ENCODE measurements at places on chromosomes 2 and 18.

- no peak for DNase-seq
Measured at GRCh38 chr2:21836719-21837118, 713.0 kb downstream of the TDRD15 start.

GRCh38 chr2:31390324-31390723 lies 24.2 kb downstream of the XDH start:
- no peak for DNase-seq

GRCh38 chr2:58895857-58896256 lies 654.7 kb upstream of the FANCL start:
- DNase-seq = no peak

GRCh38 chr2:106956879-106957278 lies 70.9 kb upstream of the ST6GAL2 start:
- DNase-seq = no peak

DNA sequence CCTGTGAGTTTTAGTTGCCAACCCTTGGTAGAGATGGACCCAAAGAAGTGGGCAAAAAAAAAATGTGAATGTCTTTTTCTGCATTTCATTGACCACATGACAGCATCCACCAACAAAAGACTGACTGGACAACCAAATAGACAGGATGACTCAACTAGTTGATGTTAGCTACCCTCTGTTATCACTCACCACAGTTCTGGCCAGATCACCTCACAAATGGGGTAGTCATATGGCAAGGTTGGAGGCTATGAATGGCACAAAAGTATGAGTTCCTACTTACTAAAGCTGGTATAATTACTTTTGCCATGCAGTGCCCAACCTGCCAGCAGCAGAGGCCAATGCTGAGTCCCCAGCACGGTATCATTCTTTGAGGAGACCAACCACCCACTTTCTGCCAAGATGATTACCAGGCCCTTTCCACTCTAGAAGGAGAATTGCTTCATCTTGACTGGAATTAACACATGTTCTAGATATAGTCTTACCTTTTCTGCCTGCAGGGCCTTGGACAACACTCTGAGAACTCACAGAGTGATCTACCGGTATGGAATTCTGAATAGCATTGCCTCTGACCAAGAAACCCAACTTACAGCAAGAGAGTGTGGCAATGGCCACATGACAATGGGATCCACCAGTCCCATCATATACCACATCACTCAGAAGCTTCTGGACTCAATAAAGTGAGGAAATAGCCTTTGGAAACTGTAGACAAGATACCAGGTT lies 20.1 kb upstream of the TCF7L1 start:
- no peak for DNase-seq

- no peak for DNase-seq
Measured at GRCh38 chr18:62331581-62332356, 6.7 kb downstream of the TNFRSF11A start.

GRCh38 chr2:46257980-46258379 lies 39.2 kb upstream of the EPAS1 start:
- DNase-seq = no peak

DNA sequence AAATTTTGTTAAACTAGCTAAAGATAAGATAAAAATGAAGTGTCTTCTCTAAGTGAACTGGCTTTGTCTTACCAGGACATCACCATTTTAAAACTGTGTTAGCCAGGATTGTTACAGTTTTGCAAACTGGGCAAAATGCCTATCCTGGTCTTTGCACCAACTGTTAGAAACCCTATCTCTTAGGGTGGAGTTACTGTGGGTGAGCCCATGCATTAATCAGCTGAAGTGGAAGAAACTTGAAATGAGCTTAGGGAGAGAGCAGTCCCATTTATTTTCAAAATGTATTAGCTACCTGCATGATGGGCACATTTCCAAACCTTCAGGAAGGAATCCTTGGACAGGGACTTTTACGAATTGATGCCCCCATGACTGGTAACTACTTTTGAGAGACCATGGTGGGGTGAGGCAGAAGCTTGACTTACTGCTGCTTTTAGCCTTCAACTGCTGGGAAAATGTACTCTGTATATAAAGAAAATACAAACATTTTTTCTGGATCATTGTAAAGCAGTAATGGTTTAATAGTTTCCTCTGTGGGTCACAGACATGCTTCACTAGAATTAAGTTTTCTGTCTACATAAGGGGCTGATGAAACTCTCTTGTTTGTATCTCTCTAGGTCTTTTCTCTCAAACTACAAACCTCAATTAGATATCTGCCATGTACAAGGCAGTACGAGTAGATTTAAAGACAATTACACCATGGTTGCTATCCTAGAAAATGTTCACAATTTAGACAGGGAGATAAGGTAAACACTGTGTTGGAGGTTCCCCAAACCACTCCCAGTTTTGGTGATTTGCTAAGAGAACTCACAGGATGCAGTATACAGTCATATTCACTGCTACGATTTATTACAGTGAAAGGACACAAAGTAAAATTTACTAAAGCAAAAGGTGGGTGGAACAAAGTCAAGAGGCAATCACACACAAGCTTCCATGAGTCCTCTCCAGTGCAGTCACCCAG lies 321.4 kb upstream of the MMADHC start:
- no peak for DNase-seq

- no peak for DNase-seq
Measured at GRCh38 chr2:11071211-11071610, 84.1 kb upstream of the SLC66A3 start.

- DNase-seq = no peak
Measured at GRCh38 chr18:5095239-5095638, 101.8 kb downstream of the AKAIN1 start.

- DNase-seq = no peak
Measured at GRCh38 chr2:11368059-11368572, 23.7 kb upstream of the ROCK2 start.

DNA sequence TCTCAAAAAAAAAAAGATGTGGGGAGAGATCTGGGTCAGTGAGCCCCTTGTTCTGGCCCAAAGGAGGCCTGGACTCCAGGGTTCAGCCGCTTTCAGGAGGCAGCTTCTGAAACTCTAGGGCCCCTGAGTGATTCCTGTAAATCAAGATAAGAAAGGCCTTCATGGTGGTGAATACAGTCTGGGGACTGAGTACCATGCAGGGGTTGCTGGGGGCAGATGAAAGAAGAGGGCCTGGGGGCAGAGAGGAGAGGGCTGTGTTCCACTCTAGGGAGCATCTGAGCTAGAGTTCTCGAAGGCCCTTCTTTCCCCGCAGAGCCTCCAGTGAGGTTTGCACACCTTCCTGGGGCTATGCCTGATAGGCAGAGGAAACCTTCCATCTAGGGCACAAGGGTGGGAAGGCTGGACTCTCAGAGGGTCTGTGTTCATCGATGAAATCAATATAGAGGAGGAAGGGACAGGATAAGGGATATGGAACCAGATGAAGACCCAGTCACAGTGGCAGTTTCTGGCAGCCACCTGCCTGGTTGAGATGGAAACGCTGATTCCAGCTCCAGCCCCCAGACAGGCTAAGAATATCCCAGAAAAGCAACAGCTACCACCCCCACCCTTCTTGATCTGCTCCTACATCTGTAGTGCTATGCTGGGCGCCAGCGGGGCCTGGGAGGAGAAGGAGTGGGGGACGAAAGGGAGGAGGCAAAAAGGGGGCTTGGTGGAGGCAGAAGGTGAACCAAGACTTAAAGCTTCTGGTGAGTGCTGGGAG lies 4.7 kb upstream of the CDK5R2 start:
- no peak for DNase-seq

- no peak for DNase-seq
Measured at GRCh38 chr18:41096504-41096903, 858.5 kb upstream of the PIK3C3 start.

DNA sequence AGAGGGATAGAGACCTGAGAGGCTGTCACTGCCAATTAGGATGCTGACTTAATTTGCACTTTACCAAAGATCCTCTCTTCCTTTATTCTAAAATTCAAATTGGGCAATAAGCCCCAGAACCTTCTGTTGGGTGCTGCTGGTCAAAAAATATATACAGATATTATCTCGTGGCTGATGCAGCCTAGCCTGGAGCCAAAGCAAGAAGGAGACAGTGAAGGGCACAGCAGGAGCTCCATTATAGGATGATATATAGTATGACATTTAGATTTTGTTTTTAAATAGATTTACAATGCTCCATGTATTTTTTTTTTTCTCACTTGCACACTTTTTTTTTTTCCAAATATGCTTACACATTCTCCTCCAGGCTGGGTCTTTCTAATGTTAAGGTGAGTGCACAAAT lies 579.3 kb downstream of the PIK3C3 start:
- DNase-seq = no peak

GRCh38 chr18:21184396-21184996 lies 57.5 kb upstream of the GREB1L start:
- no peak for DNase-seq

DNA sequence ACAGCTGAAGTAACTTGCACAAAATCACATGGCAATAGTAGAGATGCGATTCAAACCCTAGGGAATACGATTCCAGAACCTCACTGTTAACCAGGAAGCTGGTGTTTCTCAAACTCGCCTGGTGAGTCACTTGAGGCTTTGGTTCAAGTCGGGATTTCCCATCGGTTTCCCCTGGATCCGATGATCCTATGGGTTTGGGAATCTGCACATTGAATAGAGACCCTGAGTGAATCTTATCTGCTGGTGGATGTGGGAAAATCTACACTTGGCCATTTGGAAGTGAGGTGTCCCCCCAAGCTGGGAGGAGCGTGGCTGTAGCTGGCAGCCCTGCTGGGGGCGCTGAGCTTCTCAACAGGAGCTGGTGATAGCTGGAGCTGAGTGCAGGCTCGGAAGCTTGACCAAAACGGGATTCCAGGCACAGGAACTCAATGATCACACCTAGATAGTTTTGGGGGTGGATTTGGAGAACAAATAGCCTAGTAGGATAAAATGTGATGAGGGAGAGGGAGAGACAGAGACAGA lies 135.4 kb downstream of the PRKCE start:
- no peak for DNase-seq
